ENCODE measurements at places on chromosomes 7 and 10. TPM values are rescaled to one million over a fixed set of nuclear protein-coding genes. Genes with fewer than 3 reads are reported as not detected.

DNA sequence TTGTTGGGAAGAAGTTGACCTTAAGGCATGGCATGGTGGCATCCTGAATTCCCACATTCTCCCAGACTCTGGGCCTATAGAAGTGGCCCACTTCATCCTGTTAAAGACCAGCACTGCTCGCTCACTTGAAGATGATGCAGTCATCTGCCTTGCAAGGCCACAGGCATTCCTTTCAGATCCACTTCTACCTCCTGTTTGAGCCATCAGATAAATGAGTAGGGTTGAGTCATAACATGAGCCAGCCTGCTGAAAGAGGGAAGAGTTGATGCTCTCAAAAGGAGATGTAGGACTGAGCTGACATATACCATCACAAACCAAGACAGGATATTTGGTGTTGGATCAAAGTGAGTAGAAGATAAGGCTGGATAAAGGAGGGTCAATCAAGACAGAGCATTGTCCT is 1.5 kb upstream of the EBLN1 start:
- no peak for DNase-seq

- DNase-seq: no peak
These were observed 43.7 kb downstream of the ALOX5 start for GRCh38 chr10:45417746-45418145.

DNA sequence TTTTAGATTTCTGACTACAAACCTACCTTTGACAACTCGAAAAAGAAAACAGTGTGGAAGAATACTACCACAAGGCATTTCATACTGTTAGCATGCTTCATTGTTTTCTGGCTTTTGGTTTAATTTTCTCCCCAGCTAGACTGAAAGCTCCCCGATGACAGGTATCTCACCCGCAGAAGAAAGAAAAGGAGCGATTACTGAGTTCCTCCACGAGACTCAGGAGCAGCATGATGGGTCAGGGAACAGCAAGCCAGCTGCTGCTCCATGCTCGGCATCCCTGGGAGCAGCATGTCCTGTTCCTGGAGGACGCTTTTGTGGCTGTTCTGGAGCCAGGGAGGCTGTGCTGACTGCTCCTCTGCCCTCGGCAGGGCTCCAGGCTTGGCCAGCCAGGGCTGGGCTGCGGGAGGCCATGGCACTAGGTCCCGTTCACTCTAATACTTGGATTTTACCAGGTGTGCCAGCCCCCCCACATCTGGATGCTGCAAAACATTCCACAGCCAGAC is 133.4 kb downstream of the PRKAG2 start:
- no peak for DNase-seq

DNA sequence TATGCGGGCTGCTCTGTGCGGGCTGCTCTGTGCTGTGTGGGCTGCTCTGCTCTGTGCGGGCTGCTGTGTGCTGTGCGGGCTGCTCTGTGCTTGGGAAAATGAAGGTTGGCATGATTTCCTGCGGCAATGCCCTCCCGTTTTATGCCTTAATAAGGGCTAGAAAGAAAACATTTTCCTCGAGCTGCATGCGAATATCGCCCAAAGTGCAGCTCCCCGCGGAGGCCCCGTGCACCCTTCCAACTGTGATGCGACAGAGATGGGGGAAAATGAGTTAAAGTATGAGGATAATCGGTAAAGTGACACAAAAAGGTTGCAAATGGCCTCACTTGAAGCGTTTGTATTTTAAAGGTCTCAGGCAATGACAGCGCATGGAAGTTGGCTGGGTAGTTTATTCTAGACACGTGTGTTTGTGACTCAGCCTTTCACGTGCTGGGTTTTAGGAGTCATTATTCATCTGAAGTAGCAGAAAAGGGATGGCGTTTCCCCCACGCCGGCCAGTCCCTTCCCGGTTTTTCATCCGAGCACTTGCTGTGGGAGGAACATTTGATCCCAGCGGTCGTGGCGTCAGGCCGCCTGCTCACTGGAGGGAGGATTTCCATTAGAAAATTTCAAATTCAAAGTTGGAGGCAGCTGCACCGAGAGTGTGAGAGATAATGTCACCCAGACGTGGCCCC is 220.7 kb downstream of the ADARB2 start:
- DNase-seq: no peak

DNA sequence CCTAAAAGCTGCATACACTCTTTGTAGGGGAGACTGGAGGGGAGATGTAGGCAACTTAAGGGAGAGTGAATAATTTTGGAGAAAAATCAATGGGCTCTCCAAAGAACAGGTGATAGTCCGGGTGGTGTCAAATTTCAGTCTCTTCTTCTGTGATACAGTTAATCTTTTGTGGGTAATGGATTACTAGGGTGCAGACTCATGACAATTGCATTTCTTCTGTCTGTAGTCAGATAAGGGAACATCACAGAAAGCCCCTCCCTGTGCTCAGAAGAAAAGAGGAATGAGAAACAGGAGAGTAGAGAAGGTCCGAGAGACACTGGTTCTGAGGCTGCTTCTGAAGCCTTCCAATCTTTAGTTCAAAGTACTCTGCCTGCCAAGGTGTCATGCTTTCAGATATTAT is 1140.7 kb upstream of the LRRN3 start:
- DNase-seq: no peak

Gene PON2
- total RNA-seq: 4.4 TPM

Gene MEOX2
- not detected for total RNA-seq

Gene IGF2BP3
- total RNA-seq: 2.0 TPM

Gene IDI2
- not detected for total RNA-seq

Gene HTR5A
- total RNA-seq: not detected

Gene MYL7
- total RNA-seq: not detected

Gene WIPF3
- total RNA-seq: not detected

Gene TFR2
- total RNA-seq: 5.8 TPM

Gene ADRB1
- not detected for total RNA-seq

All from activated T-cell treated with anti-CD3 and anti-CD28 coated beads, Interleukin-2, amount 50 U/mL, for 72 hours (primary cell).